ENCODE measurements at places on chromosomes 3 and 15.

GRCh38 chr3:16406579-16406978, 106.9 kb downstream of the RFTN1 start:
- no peak for DNase-seq

GRCh38 chr15:67017311-67017710, 48.1 kb upstream of the SMAD3 start:
- DNase-seq: no peak

- DNase-seq: no peak
Observed at GRCh38 chr3:69250014-69250413, 127.6 kb upstream of the LMOD3 start.

GRCh38 chr3:100264242-100264641, 3.5 kb downstream of the TBC1D23 start:
- DNase-seq: no peak

DNA sequence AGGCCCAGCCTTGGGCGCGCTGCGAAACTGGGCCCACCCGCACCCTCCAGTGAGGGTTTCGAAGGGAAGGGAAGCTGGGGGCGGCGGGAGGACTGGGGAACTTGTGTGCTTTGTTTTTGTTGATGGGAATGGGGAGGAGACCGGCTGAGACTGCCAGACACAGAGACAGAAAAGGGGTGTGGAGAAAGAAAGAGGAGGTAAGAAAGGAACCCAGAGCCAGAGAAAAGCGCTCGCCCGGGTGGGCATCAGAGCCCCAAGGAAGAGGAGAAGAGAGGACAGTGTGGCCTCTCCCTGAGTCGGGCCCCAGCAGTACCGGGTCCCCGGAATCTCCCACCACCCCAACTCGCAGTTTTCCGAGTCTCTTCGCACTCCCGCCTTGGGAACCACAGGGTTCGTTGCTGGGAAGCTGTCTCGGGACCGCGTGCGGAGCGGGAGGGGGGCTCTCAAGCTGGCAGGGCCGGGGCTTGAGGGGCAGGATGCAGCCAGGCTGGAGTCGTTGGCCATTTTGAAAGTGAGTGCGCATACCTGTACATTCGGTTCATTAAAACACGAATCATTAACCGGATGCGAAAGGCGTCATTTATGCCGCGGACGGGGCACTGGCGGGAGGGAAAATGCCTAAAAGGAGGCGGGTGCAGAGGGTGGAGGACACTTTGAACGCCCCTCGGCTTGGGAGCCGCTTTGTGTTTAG, 3.1 kb downstream of the SKOR1 start:
- DNase-seq: no peak

- no peak for DNase-seq
Observed at GRCh38 chr3:5565026-5565425, 377.5 kb downstream of the EDEM1 start.

- DNase-seq: no peak
Observed at GRCh38 chr15:67824197-67824968, 926 bp upstream of the SKOR1 start.

DNA sequence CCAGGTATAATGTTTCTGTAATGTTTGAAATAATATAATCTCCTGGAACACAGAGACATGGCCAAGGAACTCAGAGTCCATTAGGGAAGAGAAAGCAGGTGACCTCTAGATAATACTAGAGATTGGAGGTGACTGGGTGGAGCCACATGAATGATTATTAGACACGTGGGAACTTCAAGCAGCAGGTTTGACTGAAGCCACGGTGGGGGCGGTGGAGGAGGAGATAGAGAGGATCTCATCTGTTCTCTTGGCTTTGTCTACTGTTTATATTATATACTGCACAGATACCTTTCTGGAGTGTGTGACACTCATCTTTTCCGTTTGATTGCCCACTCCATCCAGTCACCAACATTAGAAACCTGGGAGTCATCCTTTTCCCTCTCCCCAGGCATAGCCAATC, 33.7 kb downstream of the KIF7 start:
- DNase-seq: no peak

- no peak for DNase-seq
Observed at GRCh38 chr15:77746254-77747174, 113.8 kb upstream of the LINGO1 start.

GRCh38 chr3:15805756-15806266, 8.0 kb upstream of the ANKRD28 start:
- no peak for DNase-seq

DNA sequence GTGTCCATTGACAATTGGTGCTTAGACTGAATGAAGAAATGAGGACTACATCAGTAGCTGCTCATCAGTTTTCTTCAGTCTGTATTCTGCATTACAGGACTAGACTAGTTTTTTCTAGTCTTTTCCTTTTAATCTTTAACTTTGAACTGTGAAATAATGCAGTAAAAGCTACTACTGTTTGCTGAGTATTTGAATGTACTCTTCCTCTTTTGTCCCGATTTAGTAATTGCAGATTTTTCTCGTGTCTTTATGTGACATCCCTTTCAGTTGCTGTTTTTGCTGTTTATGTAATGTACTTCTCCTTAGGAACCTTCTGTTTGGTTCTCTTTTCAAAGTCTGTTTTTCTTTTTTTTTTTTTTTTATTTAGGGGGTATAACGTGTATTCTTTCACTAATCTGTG, 17.4 kb downstream of the MFSD1 start:
- DNase-seq: no peak

DNA sequence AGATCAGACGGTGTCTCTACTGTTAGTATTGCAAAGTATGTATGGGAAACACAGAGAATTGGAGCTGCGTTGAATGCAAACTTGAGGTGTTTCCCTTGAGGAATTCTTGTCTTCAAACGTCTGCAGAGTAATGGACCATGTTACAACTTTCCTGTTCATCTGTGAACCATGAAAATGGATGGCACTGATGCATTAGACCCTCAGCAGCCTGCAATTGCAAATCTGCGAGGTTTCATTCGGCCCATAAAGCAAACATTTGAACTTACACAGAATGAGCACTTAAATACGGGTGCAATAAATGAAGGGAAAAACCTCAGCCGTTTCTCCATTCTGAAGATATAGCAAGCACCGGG, 49.7 kb downstream of the LRRN1 start:
- no peak for DNase-seq

DNA sequence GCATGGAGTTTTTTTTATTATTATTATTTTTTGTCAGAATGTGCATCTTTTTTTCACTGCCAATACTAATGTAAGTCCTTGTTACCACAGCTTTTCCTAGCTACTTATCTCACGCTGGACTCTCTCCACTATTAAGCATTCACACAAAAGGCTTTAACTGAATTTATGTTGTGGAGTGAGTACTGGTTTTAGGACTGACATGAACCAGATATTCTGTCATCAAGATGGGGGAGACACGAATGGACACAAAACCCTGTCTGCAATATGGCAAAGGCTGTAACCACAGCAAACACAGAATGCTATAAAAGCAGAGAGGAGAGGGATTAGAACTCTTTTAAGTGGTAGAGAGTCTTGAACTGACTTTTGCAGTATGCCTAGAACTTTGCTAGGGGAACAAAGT, 592.2 kb upstream of the TBL1XR1 start:
- no peak for DNase-seq

GRCh38 chr3:11719406-11720303, 75.9 kb upstream of the VGLL4 start:
- DNase-seq: peak; percentile 68

DNA sequence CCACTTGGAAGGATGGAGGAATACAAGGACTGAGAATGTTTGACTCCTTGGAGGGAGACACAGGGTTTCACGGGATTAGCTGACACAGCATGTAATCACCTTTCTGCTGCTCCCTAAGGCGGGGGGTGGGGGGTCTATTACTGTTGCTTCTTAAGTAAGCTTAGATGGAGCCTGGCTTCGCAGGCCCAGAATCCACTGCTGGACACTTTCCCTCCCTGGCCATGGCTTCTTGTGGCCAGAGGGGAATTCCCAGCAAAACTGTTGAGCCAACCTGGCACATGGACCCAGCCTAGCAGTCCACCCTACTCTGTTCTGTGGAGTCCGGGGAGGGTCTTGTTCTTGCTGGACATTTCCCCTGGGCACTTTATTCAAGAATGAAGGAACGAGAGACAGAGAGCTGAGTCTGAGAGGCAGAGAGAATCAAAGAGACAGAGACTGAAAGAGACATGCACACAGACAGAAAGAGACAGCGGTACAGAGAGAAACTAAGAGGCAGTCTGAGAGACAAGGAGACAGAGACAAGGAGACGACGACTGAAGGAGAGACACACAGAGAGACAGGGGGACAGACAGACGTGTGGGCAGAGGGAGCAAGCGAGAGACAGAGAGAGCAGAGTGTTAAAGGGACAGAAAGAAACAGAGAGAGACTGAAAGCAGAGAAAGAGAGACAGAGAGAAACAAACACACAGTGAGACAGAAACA, 55.6 kb upstream of the DLG1 start:
- DNase-seq: peak; percentile 78

DNA sequence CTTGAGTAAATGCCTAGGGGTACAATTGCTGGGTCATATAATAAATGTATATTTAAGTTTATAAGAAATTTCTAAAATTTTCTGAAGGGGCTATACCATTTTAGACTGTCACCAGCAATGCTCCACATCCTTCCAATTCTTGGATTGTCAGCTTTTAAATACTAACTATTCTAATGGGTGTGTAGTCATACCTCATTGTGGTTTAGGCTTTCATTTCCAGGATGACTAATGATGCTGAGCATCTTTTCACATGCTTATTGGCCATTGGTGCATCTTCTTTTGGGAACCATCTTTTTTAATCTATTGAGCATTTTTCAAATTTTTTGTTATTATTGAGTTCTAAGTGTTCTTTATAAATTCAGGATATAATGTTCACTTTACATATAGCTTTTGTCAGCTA, 52.5 kb upstream of the CORO2B start:
- no peak for DNase-seq

GRCh38 chr15:62868507-62868906, 174.0 kb upstream of the TPM1 start:
- no peak for DNase-seq

DNA sequence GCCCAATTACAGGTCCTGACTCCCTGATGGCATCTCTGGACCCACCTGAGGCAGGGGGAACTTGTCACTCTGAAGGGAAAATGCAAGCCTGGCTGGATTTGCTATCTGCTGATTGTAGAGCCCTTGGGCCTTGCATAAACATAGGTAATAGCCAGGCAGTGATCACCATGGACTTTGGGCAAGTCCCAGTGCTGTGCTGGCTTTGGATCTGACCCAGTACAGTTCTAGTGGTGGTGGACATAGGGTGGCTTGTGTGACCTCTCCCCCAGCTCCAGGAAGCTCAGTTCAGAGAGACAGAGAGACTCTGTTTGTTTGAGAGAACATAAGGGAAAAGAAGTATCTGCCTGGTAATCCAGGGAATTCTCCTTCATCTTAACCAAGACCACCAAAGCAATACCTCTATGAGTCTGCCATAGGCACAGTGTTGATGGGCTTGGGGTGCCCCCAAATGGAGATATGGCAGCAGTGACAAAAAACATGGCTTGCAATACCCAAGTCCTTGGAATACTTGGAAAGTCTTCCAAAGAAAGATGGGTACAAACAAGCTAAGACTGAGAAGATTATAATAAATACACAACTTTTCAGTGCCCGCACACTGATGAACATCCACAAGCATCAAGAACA, 348.5 kb downstream of the PYDC2 start:
- no peak for DNase-seq

DNA sequence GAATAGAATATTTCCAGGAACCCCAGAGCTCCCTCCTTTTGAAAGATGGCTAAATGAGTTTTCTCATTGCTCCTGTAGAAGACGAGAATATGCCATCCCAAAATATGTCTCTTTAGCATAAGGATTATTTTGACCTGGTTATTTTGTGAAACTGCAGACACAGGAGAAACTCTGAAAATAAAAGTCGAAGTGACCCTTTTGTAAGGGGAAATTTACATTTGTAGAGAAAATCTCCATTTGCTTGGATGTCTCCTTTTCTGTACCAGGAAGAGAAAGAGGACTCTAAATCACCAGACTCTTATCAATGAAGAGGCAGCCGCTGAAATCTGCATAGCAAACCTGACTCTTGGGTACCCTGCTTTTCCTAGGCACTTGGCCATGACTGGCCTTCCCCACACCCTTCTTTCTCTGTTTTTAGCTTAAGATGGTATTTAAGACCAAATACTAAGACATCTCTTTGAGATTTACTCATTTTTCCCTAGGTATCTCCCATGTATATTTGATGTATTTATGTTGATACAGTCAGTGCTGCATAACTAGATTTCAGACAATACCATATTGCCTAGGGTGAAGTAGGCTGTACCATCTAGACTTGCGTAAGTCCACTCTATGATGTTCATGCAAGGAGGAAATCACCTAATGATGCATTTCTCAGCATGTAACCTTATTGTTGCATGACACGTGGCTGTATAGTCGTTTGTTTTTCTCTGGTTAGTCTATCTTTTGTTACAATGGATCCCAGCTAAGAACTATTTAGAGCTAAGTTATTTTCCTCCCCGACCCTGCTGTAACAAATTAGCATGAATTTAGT, 98.2 kb upstream of the UBE3A start:
- DNase-seq: no peak

- no peak for DNase-seq
Observed at GRCh38 chr3:24336101-24336500, 158.5 kb downstream of the THRB start.

DNA sequence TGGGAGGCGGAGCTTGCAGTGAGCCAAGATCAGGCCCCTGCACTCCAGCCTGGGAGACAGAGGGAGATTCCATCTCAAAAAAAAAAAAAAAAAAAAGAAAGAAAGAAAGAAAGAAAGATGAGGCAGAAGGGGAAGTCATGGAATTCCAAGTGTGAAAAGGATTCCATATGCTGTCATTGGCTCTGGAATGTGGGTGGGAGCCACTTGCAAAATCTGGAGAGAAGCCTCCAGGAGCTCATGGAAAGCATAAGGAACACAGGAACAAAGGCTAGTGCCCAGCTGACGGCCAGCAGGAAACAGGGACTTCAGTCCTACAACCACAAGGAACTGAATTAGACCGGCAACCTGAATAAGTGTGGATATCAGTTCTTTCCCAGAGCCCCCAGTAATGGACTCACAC, 12.5 kb upstream of the TRAK1 start:
- no peak for DNase-seq

- DNase-seq: no peak
Observed at GRCh38 chr3:150359381-150359780, 48.7 kb upstream of the TSC22D2 start.

DNA sequence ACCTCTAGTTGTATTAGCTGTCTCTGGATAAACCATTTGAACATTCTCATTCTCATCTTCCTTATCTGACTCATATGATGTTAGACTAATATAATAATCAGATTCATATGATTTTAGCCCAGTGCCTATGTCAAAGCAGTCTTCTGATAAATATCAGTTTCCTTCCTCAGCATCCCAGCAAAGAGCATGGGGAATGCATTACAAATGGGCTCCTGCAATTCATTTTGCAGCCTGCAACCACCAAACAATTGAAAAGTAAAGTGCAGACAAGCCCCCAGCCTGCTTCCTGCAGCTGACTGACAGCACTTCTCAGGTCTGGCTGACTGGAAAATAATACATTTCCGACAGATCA, 78.2 kb upstream of the STAC start:
- DNase-seq: no peak

GRCh38 chr3:63762934-63763550, 56.1 kb upstream of the C3orf49 start:
- DNase-seq: no peak
